ENCODE measurements at places on chromosomes 4 and X.

DNA sequence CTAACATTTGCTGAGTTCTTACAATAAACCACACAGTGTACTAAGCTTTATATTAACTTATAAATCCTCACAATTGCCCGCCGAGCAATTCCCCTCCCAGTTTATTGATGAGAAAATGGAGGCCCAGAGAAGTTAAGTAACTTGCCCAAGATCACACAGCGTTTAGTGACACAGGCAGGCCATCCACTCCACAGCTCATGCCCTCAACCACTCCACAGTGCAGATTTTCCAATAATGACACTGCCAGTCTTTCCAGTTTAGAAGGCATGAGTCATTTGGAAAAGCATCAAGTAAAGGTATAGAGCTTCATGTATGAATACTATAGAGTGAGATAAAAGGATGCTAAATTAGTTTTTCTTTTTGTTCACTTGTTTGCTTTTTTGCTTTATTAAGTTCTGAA is 208.5 kb downstream of the CAMK2D start:
- no peak for DNase-seq

DNA sequence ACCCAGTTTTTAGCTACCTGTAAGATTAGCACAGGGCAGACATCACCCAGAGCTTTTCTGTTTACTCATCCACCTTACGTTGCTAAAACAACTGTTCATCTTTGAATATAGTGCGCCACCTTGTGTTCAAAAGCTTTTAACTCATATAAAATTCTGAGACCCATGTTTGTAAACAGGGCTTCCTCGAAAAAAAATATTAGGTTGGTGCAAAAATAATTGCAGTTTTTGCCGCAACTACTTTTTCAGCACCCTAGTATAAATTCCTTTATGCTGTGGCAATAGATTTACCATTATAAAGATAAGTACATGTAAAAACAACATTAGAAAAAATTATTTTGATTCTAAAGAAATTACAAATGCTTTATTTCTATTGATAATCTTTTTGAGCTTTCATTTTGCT is 147.9 kb downstream of the LRBA start:
- peak; percentile 83 for DNase-seq

DNA sequence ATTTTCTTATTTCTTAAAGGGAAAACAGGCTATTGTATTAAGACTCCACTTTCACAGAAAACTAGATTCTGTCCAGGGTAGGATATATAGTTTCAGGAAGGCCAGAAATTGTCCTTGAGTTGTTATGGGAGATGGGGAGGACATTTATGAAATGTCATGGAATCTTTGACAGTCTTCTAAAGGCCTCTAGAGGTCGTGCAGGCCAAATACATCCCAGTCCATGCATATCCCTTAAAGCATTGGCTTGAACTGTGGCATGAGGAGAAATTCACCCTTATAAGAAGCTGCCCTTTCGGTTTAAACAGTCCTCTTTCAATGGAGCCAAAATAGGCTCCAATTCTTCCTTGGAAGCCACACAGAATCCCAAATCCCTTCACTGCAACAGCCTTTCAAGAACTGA is 183.6 kb upstream of the NOCT start:
- DNase-seq: no peak

- no peak for DNase-seq
Observed at GRCh38 chrX:137667776-137668175, 101.8 kb downstream of the ZIC3 start.

DNA sequence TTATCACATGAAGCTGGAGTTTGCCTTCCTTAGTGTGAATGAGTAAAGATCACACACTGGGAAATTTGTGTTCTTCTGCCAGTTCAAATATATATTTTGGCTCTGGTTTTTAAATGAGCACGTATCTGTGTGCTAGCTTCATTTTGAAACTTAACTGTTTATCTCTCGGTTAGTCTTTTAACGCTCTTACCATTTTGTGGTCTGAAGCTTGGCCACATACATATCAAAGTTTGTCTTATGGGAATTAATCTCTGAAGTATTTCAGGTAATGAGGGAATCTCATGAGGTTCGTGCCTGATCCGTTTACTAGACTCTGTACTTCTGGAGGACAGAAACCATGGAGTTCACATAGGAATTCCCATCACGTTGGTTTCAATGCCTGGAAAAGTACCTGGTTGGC is 13.8 kb downstream of the ATP10D start:
- no peak for DNase-seq

- DNase-seq: peak; percentile 38
Observed at GRCh38 chrX:154748712-154749339, 2.1 kb downstream of the GAB3 start.

Data from OCI-LY7 (cell line).